ENCODE measurements at places on chromosomes 2 and 18. TPM values are rescaled to one million over a fixed set of nuclear protein-coding genes. Genes with fewer than 3 reads are reported as not detected.

Gene AKAIN1
- total RNA-seq, result not detected

Gene AMER3
- not detected for total RNA-seq

Gene IL1RL2
- 0.31 TPM for total RNA-seq

Gene TRMT61B
- 13.7 TPM for total RNA-seq

Gene PRLH
- not detected for total RNA-seq

Gene SERPINB3
- not detected for total RNA-seq

Gene ATP9B
- total RNA-seq, result 84.2 TPM

Gene UGT1A10
- total RNA-seq, result not detected

Gene ZAP70
- total RNA-seq, result 137 TPM

Gene TSPYL6
- not detected for total RNA-seq

Gene ALKAL2
- total RNA-seq, result not detected

Gene L3MBTL4
- total RNA-seq, result 3.0 TPM

Gene TBR1
- total RNA-seq, result 0.10 TPM

Gene OTOF
- total RNA-seq, result 0.10 TPM

Gene PSMA8
- 0.42 TPM for total RNA-seq

Gene RRM2
- total RNA-seq, result 5.5 TPM

Gene LIPG
- not detected for total RNA-seq

Measured in mononuclear cell (primary cell).